ENCODE measurements at places on chromosomes 2 and 18. TPM values are rescaled to one million over a fixed set of nuclear protein-coding genes. Genes with fewer than 3 reads are reported as not detected.
A peak's percentile ranks its signal among the peaks of the same experiment; 100 is the strongest.

Gene ANKRD30B
- total RNA-seq: not detected

DNA sequence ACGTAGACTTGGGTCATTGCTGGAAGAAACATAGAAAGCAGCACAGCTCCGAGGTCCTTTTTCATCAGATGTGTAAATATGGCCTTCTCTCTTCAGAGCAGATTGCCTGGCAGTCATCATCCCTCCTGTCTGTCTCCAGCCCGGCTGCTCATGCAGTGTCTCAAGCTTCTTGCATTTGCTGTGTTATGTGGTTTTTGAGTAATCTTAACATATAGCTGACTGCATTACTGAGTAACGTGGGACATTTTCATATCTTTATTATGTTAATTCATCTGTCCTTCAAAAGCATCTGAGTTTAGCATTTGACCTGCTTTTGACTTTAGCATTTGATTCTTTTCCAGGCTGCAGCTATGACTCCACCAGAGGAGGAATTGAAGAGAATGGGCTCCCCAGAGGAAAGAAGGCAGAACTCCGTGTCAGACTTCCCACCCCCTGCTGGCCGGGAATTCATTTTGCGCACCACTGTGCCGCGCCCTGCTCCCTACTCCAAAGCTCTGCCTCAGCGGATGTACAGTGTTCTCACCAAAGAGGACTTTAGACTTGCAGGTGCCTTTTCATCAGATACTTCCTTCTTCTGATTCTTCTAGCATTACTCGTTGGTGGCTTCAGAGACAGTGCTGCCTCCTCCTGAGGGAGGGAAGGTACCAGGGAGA is 116.2 kb downstream of the RAB3GAP1 start:
- DNase-seq: no peak

DNA sequence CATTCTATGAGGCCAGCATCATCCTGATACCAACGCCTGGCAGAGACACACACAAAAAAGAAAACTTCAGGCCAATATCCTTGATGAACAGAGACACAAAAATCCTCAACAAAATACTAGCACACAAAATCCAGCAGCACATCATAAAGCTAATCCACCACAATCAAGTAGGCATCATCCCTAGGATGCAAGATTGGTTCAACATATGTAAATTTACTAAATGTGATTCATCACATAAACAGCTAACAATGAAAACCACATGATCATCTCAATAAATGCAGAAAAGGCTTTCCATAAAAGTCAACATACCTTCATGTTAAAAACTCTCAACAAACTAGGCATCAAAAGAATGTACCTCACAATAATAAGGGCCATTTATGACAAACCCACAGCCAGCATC is 65.3 kb downstream of the WDPCP start:
- DNase-seq: no peak

- DNase-seq: no peak
Measured at GRCh38 chr18:42131066-42131929, 176.3 kb downstream of the PIK3C3 start.

DNA sequence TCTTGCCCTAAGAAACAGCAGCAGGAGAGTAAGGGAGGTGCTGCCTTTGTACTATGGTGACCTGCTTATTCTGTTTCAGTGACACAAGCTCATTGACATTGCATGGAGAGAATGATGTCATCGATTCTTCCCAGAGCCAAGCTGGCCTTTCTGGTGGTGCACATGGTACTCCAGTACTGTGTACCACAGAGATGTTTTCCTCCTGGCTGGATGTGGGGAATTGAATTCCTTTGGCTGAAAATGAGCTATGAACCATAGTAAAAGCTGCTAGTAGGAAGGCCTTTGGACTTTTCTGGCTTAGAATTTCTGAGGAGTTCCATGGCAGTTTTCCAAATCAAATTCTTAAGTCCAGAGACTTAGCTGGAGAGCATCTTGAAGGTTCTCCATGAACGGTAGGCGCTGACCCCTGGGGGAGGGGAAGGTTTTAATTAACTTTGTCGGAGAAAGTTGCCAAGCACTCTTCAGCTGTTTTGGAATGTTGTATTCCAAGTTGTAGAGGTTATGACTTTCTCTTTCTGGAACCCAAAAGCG is 17.1 kb upstream of the B3GNT2 start:
- DNase-seq: peak; percentile 72

GRCh38 chr2:20614201-20615067 is 36.5 kb downstream of the HS1BP3 start:
- peak; percentile 76 for DNase-seq
